Lower leg skin (tissue), 4 donors: ENCODE measurements at places on chromosomes 2 and 18. TPM values are rescaled to one million over a fixed set of nuclear protein-coding genes. Genes with fewer than 3 reads are reported as not detected.

Gene HOXD4
- 2.2 TPM for total RNA-seq

Gene LAMA3
- 173 TPM for total RNA-seq

DNA sequence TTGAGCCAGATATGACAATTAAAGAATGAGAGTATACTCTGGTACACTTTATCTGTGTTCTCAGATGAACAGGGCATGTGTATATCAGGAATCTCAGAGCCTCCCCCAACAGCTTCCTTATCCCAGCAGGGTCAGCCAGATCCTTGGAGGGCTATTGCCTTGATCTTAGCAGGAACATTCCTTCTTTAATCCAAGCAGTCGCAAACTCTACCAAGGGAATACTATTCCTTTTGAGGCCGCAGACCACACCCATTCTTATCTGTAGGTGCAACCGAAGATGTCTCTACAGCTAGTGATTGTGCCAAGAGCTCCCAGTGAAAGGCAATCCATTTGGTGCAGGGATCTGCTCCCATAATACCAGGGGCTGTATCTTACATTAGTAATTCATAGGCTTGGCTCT, 118.3 kb upstream of the DOK6 start:
- no peak for DNase-seq

- no peak for DNase-seq
Measured at GRCh38 chr2:224094413-224094812, 55.3 kb upstream of the SERPINE2 start.

- no peak for DNase-seq
Measured at GRCh38 chr18:50527636-50528307, 32.1 kb upstream of the MAPK4 start.
